ENCODE measurements at places on chromosomes 5 and 9.

DNA sequence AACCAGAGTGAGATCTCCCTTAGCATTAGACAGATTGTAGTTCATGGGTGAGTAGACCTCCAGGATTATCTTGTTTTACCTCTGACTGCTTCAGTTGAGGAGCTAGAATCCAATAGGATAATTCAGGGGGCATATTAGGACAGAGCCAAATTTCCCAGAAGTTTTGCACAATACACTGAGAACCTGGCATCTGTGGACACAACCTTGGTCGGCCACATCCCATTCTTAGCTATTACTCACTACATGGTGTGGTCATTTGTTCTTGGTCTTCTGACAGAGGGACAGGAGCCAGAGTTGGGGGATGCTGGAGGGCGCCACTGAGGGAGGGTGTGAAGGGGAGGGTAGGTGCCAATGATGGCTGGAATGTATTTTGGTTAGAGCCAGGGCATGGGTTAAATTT lies 66.6 kb downstream of the NPR3 start:
- DNase-seq: no peak

- no peak for DNase-seq
Measured at GRCh38 chr5:187042-187431, 4.3 kb upstream of the LRRC14B start.

DNA sequence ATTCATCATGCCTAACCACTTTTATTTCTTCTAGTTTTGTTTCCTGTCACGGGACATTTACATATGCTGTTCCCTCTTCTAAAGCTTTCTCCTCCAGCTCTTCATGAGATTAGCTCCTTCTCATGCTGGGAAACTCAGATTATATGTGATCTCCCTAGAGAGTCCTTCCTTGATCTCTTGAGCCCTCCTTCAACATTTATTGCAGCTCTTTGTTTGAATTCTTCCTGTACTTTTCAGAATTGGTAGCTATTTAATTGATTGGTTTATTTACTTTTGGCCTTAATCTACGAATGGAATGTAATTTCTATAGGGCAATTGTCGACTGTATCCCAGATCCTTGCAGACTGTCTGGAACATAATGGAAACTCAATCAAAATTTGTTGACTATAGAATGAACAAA lies 9.7 kb upstream of the TRPM3 start:
- DNase-seq: no peak

DNA sequence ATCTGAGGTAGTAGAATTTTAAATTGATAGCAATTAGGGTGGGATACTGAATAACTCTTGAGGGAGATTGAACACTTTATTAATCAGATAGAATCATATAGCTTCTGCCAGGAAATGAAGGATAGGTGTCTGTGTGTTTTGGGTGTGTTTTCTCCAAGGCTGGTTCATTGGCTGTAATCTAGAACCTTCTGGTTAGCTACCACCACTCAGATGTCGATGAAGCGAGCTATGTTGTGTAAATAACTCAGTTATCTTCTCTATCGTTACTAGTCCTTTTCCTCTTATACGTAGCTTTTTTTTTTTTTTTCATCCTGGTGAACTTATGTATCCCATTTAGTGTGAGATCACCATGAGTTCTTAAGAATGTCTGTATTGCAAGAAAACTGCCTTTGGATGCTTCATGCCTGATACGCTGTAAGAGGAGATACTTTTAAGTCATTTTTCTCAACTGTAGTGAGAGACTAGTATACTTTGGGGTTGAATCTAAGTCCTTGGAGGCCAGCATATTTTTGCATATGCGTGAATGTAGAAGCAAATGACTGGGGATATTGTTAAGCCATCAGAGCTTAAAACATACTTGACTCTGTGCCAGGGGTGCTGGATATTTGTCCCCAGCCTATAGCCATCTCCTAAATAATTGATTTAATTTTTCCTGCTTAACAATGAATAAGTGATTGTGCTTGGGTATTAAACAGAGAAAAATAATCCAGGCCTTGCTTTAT lies 2.1 kb downstream of the TNFAIP8 start:
- DNase-seq: no peak

DNA sequence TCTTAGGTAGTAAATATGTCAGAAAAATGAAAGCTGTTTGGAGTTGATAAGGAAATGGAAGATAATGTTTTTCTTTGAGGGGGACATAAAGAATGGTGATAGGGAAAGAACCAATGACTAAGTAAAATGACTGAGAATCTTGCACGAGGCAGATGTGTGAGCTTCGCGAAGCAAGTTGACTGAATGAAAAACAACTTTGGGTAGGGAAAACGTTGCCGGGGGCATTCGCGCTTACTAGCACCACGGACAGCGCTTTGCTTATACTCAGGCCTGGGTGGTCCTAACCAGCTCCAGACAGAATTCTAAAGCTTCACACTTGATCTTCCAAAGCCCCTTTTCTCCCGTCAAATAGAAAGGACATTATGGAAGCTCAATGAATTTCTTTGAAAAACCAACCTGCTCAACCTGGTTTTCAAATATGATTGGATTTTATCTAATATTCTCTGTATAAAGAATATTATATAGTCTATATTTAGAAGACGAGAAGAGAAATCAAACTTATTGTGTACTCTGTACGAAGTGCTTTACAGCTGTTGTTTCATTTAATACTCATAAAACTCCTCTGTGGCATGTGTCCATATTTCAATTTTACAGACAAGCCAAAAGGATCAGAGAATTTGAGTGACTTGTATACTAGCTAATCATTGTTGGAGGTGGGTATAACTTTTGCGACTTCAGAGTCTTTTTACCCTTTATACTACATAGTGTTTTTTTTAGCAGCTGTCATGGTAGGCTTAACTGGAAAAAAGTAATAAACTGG lies 1.9 kb upstream of the CDKN2B start:
- DNase-seq: no peak

DNA sequence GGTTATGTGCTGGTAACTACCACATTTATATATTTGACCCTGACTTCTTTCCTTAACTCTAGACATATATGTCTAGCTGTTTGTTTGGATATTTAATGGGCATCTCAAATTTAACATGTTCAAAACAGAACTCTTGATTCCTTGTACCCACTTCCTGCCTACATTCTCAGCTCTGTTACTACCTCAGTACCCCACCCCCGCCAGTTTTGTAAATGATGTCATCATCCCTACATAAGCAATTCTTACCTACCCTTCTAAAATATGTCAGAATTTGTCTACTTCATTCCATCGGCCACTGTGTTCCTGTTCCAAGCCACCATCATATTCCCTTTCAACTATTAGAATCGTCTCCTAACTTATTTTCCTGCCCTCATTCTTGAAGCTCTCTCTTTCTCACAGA lies 4.8 kb downstream of the RAD50 start:
- no peak for DNase-seq

DNA sequence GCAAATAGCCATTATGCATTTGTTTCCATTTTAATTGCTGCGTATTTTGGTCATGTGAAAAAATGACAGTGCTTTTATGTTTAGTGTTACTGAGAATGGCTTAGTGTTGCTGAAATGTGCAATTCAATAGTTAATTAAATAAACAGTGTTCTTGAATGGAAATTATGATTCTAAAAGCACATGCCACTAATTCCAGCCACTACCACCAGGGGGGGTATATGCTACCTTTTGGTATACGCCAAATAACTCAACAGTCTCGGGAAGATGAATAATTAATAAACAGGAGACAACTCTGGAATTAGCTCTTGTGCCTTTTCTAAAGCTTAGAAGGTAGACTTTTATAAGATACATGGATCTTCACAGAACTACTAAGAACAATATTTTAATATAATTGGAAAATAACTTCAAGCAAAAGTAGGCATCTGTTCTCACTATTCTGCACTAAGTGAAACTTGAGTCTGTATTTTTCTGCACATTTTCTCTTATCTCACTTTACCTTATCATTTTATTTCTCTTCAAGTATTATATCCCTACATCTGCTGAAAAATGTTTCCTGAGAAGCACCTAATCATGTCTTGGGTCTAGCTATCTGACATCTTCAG lies 83.5 kb upstream of the MINAR2 start:
- no peak for DNase-seq

DNA sequence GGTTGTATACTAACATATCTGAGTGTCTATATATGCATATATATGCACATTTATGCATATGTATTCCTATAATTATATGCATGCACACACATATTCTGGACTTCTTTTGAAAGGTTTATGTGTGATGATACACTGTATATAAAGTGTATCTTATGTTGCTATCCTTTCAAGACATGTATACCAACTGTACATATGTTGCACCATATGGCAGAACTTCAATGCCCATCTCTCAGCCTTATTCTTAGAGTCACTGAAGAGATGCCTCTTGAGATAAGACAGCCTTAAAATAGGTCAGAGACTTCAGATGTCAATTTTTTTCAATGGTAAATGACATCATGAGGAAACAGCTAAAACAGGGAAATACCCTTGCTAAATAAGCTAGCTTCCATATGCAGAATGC lies 461.4 kb downstream of the SPATA31D1 start:
- DNase-seq: no peak

- DNase-seq: no peak
Measured at GRCh38 chr9:115672477-115673316, 480.9 kb upstream of the PAPPA start.

GRCh38 chr9:97543561-97543960 lies 42.1 kb downstream of the TMOD1 start:
- DNase-seq: no peak

DNA sequence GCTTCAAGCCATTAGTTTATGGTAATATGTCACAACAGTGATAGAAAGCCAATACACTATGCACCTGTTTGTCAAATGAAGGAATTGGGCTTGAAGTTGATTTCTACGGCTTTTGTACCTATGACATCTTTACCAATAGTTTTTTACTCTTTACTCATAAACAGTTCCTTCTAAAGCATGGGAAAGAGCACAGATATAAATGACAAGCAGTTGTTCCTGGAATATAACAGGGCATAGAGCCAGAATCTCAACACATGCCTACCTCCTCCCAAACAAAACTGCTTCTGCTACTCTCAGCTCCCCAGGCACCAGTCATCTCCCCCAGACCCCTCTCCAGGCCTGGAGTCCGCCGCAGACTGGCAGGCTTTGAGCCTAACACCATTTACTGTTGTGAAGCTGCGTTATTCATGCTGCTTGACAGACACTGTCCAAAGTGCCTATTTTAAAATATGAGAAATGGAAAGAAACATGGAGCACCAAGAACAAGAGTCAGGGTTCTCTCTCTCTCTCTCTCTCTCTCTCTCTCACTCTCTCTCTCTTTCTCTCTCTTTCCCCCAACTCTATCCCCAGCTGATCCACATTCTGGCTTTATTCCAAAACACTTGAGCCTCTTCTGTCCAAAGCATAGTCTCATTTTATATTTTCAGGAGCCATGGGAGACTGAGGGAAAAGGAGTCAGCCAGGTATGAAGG lies 111.6 kb downstream of the ADRB2 start:
- DNase-seq: no peak

- DNase-seq: no peak
Measured at GRCh38 chr5:8156706-8157105, 287.8 kb downstream of the MTRR start.

- no peak for DNase-seq
Measured at GRCh38 chr9:126506361-126507317, 107.1 kb upstream of the LMX1B start.

GRCh38 chr5:176843673-176844072 lies 33.3 kb downstream of the UNC5A start:
- no peak for DNase-seq

DNA sequence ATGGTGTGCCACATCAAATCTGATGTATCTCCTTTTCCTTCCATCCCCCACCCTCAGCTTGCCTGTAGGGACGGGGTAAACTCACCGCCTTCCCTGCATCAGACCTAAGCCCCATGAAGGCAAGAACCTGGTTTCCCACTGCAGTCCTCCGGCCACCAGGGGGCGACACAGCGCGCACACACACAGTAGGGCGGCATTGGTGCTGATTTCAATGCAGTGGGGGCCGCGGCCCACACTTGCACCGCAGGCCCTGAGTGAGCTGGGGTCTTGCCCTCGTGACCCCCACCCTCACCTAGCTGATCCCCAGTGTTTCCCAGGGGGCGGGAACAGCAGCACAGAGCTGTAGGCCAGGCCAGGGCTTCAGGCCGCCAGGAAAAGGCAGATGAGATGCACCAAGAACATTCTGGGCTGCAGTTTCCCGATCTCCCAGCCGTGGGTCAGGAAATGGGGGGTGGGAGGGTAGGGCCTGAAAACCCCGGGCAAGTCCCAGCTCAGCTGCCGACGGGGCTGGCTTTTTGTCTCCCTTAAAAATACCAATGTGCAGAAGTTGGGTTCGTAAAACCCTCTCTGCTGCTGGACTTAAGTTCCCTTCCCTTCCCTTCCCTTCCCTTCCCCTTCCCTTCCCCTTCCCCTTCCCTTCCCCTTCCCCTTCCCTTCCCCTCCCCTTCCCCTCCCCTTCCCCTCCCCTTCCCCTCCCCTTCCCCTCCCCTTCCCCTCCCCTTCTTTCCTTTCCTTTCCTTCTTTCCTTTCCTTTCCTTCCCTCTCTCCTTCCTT lies 19.5 kb downstream of the FAM163B start:
- DNase-seq: no peak

DNA sequence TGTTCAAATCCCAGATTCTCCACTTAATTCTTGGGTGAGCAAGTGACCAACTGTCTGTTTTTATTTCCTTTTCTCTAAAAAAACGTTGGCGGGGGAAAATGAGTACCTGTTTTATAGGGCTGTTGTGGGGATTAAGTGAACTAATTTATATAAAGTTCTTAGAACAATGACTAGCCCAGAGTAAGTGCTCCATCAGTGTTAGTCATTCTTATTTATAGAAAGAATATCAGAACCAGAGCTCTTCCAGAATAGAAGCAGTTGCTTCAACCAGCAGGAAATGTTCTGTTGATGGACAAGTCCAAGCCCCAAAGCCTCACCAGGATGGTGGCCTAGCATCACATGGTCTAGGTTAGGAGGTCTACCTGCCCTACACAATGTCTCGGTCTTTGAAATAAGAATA lies 379.2 kb downstream of the ACTL7B start:
- no peak for DNase-seq

GRCh38 chr9:113219969-113220368 lies 1.1 kb downstream of the FKBP15 start:
- no peak for DNase-seq

DNA sequence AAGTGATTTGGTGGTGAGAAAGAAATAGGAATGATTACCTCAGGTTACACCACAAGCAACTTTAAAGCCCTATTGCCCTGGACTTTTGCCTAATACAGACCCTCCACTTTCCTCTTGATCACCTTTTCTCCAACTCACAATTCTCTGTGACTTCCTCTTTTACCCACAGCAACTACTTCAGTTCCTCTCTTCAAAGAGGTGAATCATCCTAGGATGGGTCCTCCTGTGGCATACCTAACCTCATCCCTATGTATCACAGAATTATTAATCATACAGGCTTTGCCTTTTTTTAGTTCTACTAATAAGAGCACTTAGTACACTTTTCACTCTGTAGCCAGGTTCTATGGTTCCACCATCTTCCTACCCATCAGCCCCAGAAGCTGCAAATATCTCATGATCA lies 19.6 kb upstream of the INSL6 start:
- no peak for DNase-seq

- no peak for DNase-seq
Measured at GRCh38 chr9:89799766-89800165, 195.0 kb downstream of the GADD45G start.

- no peak for DNase-seq
Measured at GRCh38 chr9:4222357-4222756, 77.5 kb downstream of the GLIS3 start.

GRCh38 chr9:81868145-81868544 lies 60.1 kb upstream of the SPATA31D4 start:
- DNase-seq: no peak

GRCh38 chr5:172713113-172713808 lies 57.7 kb downstream of the DUSP1 start:
- DNase-seq: peak; percentile 67

Data from stimulated activated CD8-positive, alpha-beta memory T cell treated with anti-CD3 and anti-CD28 coated beads, Interleukin-4, amount 100 ng/mL, for 4 hours (primary cell).